ENCODE measurements at places on chromosomes 7 and 10.
A peak's percentile ranks its signal among the peaks of the same experiment; 100 is the strongest.

- DNase-seq: no peak
These were observed 380.8 kb upstream of the LRGUK start for GRCh38 chr7:133746305-133746704.

GRCh38 chr7:36692456-36692855, 31.8 kb downstream of the AOAH start:
- DNase-seq: no peak

DNA sequence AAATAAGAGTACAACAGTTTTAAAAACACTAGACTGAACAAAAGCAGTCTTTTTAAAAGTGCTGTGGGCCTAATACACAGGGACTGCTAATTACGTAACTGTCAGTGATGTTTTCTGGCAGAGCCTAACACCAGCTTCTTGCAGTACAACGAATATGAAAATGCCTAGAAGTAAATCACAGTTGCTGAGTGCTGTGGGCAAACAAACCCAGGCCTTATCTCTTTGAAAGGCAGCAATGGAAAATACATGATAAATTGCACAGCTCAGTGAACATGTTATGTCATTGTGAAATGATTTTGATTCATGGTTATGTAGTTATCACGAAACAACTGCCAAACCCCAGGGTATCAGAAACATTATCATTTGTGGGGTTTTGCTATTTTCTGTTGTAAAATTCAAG, 428.4 kb downstream of the GFRA1 start:
- no peak for DNase-seq

DNA sequence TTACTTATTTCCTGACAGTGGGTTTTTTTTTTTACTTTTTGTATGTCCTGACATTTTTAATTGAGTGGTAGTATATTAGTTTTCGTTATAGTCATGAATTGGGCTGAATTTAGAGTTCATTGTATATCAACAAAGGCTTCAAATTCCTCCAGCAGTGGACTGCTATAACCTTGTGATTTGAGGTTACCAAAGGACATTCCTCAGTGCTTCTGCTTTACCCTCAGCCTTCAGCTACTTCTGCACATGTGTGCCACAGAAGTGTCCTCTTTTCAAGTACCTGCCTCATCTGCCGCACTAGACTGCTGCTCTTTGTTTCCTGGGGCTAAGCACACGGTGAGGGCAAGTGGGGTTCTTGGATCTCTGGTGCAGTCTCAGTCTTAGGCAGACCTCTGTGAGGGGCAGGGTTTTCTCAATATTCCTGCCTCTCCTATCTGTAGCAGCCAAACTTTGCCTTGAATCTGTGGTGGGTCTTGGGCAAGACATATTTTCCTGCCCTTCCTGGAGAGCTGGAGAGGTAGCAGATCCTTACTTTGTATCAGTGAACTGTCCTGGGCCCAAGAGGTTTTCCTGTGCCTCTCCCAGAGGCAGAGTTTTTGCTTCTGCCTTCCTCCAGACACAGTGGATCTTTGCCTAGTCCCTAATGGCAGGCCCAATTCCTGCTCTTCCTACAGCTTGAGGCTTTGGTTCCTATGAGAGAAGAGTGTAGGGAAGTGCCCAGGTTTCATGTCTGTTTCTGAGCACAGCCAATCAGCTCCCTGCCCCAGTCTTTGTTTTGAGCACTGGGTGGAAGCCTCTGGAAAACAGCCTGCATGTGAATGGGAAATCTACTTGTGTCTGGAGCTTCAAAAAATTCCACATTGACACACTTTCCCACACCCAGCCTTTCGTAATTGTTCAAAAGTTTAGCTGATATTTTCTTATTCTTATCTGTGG, 39.0 kb upstream of the STRIP2 start:
- DNase-seq: no peak

DNA sequence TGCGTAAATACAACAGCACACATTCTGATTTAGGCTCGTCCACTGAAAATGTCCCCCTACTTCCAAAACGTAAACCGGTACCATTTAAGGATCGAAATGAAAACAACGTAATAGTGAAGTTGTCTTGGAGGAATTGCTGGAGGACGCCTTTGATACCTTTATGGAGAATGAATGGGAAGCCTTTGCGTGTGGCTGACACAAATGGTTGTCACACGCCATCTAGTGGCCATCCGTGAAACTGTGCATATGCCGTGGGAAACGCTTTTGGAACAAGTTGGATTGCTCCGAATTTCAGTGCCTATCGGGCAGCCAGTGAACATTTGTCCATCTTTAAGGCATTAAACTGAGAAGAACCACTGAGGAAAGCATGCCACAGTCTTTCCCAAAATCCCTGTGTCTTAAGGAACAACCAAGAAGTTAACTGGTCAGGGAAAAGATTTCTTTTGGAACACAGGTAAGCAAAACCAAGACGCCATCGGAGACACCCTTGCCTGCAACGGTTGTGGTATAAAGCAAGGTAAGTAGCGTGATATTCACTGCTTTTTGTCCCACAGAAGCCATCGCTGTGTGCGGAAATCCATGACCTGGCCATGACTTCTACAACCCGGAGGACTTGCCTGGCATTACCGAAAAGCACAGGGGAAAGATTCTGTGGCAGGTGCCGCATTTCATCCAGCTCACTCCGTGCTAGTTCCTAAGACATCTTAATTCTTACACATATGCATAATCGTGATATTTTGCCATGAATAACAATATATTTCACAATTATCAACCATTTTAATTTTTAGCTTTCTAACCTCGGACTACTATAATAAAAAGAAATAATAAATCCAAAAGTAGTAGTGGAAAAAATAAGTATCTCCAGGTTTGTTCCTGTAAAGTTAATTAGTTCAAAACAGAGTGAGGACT, 100.6 kb downstream of the FAM204A start:
- DNase-seq: peak; percentile 57

- DNase-seq: peak; percentile 42
These were observed 39.0 kb upstream of the IFRD1 start for GRCh38 chr7:112411186-112411795.

DNA sequence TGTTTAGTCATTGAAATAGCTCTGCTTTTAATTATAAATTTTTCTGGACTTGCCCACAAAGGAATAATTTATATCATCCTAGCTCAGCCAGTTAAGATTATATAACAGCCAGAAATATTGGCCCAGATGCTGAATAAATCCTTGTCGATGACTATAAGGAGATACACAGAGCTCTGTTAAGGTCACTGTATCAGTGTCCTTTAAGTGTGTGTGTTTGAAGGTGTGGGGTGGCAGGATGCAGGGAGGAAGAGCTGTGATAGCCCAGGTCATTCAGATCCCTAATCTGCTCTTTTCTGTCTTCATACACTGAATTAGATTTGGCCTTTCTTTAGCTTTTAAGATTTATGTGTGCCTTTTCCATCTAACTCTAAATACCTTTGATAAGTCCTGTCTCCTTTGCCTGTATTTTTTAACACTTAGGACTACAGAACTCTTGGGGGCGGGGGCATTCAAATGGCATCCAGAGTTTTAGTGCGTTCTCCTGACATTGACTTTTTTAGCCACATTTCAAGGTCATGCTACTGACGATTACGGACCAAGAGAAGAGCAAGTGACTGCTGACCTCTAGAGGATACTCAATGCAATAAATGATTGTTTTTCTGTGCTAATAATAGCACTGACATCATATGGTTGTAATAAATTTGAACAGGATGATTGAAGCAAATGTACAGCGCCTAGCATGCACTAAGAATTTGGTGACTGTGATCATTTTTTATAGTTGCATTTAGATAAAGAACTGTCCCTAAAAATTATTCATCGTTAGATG, 172.3 kb downstream of the CACNB2 start:
- peak; percentile 64 for DNase-seq

GRCh38 chr10:5094265-5095205, at the start of gene AKR1C3:
Gene AKR1C3, plus strand, starts transcription at chr10:5094414. Its CDS starts 31 bp downstream, at chr10:5094445.
- DNase-seq: peak; percentile 50

GRCh38 chr10:30412901-30413300, 21.1 kb upstream of the MAP3K8 start:
- peak; percentile 87 for DNase-seq

GRCh38 chr7:135673360-135673706, 11.0 kb downstream of the STMP1 start:
- DNase-seq: no peak

- DNase-seq: no peak
These were observed 52.6 kb downstream of the BRI3 start for GRCh38 chr7:98334081-98334480.

- DNase-seq: peak; percentile 84
These were observed 32.8 kb upstream of the ARHGAP12 start for GRCh38 chr10:31961277-31962074.

- no peak for DNase-seq
These were observed 5.3 kb downstream of the CTBP2 start for GRCh38 chr10:125155101-125155500.

- no peak for DNase-seq
These were observed 232.4 kb upstream of the FZD8 start for GRCh38 chr10:35874311-35875015.

- no peak for DNase-seq
These were observed 39.8 kb upstream of the ELN start for GRCh38 chr7:73988197-73988596.

DNA sequence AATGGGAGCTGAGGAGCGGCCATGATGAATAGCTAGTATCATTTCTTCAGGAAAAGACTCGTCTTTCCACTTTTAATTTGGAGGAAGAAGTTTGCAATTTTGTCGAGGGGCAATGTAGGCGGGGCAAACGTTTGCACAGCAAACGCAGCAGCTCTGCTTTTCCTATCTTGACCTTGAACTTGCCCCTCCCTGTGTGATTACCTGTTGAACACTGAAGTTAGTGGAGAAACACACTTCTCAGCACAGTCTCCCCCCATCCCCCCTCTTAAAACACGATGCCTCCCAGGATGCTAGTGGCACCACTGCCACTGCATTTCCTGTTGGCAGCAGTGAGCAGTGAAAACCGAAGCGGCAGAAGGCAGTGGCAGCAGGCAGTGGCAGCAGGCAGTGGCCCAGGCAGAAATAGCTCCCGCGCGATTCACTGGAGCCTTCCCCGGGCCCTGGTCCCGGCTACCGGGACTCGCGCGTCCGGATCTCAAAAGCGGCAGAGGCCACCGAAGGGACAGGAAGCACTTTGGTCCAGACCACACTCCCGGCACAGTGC, at the start of gene EPDR1:
Gene EPDR1, plus strand, starts transcription at position 336 of the 544 bp plus-strand sequence. CDS start 300 bp downstream, outside the sequence.
- peak; percentile 78 for DNase-seq

DNA sequence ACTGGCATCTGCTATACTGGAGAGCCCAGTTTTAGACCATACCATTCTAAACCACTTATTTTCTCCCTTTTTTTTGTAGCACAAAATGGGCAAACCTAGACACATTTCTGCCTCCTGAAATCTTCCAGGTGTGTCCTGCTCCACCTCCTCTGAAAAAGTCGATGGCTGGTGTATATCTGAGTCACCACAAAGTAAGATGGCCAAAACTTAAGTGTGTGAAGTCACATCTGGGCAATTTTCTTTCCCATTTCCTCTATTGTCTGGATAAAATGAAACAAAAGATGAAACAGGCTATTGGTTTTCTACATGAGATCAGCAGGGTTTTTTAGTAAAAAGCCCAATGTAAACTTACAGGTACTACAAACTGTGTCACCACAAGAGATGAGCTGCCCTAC, 65.5 kb downstream of the OSBPL3 start:
- peak; percentile 30 for DNase-seq

- no peak for DNase-seq
These were observed 22.9 kb upstream of the MTPAP start for GRCh38 chr10:30371954-30372353.

DNA sequence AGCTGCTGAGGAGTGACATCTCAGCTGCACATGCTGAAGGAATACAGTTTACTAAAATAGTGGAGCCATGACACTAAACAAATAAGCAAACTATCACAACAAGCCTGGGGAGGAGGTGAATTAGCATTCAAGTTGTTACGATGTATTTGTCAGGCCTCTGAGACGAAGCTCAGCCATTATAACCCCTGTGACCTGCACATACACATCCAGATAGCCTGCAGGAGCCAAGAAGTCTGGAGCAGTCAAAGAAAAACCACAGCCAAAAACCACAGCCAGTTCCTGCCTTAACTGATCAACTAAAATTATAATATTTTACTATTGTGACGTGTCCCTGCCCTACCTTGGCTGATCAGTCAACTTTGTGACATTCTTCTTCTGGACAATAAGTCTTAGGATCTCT, 68.6 kb downstream of the NSUN6 start:
- no peak for DNase-seq

DNA sequence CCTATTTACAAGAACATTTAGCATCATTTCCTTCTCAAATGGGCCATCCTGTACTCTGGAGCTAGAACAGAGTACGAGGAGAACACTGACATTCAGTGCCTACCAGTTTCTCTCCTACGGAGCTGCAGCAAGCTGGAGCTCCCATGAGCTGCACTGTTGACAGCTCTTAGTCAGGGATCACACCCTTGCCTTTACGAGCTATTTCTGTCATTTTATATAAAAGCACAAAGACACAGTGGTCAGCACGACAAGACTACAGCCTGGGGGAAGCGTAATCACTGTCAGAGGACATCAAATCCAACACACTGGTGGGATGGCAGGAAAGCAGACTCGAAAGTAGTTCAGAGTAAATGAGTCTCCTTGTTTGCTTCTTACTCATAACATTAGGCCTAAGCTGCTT, 2.7 kb downstream of the CDCA7L start:
- no peak for DNase-seq

DNA sequence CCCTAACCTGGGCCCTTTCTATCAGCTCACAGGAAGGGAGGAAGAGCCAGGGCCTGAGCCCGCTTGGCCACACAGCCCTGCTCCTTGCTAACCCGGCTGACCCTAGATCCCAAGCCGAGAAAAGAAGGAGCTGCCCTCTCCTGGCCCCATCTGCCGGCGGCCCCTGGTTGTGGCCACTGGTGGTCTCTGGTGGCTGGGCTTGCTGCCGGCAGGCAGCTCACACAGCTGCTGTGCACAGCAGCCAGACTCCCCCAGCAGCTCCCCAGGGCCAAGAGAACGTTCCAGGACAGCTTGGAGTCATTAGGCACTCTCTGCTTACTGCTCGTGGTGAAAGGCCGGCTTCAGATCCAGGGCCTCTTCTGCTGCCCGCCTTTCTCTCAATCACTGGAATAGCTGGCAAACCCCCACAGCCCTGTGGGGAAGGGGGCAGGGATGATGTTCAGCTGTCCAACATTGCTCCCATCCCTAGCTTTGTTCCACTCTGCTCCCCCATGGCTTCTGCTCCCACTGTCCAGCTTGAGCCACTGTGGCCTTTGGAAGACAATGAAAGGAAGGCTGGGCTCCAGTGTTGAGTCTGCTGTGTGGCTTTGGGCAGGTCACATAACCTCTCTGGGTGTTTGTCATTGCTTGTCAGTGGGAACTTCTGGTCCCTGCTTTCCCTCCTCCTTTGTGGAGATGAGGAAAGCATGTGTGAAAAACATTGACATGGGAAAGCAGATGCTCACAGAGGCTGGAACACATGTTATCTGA, 35.4 kb upstream of the COL13A1 start:
- DNase-seq: no peak

GRCh38 chr10:117688358-117688757, 145.8 kb downstream of the EMX2 start:
- no peak for DNase-seq
